Vagina (tissue), 2 donors: ENCODE measurements at places on chromosomes 2 and 18.
A peak's percentile ranks its signal among the peaks of the same experiment; 100 is the strongest.

DNA sequence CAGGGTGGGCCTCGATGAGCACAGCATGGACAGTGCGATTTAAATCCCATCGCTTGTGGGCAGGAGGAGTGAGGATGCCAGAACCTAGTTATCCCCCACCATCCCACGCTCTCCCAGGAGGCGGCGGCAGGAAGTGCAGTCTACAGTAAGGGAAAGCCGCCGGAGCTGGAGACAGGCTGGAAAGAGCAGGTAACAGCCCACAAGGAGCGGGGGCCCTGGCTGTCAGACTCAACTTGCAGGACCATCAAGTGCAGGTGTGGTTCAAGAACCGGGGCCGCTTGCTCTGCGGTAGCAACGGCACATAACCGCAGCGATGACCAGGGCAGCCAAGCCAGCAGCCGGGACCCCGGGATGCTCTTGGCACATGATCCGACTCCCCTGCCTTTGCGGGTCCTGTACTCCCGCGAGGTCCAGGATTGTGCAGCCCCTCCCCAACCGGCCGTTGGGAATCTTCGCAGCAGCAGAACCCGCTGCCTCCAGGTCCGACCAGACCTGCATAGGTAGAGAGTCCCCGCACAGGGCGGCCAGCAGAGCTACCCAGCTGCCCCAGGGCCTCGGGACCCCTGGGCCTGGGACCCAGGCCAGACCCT is 82.1 kb downstream of the BIN1 start:
- no peak for DNase-seq

DNA sequence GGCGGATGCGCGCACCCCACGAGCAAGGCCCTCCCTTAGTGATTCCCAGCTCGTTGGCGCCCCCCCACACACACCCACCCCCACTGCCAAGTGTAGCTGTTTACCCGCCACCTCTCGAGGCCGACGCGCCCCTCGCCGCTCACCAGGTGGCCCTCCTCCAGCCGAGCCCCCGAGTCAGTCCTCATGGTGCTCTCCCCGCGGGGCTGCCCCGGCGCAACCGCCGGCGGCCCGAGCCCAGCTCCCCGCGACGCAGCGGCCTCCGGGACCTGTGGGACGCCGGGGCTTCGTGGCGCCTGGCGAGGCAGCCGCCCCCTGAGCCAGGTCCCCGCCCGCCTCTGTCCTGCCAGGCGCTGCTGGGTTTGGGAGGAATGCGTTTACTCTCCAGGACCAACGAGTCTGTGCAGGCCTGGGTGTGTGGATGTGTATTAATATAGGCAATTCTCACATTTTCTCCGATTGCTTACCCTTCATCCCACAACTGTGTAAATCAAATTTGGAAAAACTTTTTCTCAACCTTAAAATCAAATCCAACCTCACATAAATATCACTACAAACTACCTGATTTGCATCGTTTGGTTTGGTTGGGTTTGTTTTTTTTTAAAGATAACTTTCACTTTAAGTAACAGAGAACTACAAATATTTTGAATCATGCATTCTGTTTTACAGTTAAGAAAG is at the start of gene TMEM237:
Gene TMEM237 (minus strand): TSS at position 288 of the 675 bp plus-strand sequence. CDS start 103 bp downstream, at position 185.
- DNase-seq, result no peak

- DNase-seq, result no peak
Measured at GRCh38 chr18:26819046-26819445, 46.5 kb downstream of the AQP4 start.

- DNase-seq, result no peak
Measured at GRCh38 chr2:172442072-172442895, 14.9 kb downstream of the ITGA6 start.

GRCh38 chr2:43221124-43221762 is 5.2 kb downstream of the ZFP36L2 start:
- peak; percentile 95 for DNase-seq

GRCh38 chr2:47346-47725 is 1.0 kb upstream of the FAM110C start:
- DNase-seq, result no peak

- no peak for DNase-seq
Measured at GRCh38 chr2:218368621-218369153, 12.0 kb downstream of the CATIP start.

- DNase-seq, result no peak
Measured at GRCh38 chr2:237307474-237307873, 106.5 kb downstream of the COL6A3 start.

DNA sequence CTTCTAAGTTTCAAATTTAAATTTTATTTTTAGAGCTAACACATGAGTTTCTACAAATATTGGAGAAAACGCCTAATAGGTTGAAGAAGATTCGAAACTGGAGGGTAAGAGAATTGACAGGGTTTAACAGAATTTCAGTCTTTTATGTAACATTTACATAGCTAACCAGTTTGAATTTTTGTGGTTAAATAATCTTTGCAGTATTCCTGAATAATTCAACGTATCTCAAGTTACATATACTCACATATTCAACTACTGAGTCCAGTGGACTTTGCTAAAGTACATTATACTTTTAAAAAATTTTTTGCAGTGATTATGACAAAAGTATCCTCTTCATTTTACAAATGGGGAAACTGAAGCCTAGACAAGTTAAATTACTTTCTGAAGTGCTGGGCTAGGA is 34.0 kb downstream of the CCNT2 start:
- DNase-seq, result no peak

DNA sequence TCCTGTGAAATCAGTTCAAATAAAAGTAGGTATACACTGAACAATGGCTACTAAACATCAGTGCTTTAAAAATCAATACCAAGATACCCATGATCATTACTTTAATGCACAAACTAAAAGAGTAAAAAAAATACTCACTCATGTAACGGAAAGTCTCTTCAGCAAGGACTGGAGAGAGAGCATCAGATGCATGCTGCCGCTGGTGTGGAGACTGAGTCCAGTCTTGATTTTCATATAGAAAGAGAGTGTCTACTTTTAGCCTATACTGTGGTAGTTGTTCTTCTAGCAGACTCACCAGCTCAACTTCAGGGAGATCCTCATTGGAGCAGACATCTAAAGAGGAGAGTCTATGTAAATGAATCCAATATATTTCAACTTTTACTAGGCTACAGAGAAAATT is 44.0 kb downstream of the TRAK2 start:
- no peak for DNase-seq

GRCh38 chr2:85907671-85908157 is 18.9 kb upstream of the ST3GAL5 start:
- DNase-seq, result no peak

GRCh38 chr18:44853430-44853829 is 172.7 kb downstream of the SETBP1 start:
- DNase-seq, result no peak
